ENCODE measurements at places on chromosomes 1 and 21.

DNA sequence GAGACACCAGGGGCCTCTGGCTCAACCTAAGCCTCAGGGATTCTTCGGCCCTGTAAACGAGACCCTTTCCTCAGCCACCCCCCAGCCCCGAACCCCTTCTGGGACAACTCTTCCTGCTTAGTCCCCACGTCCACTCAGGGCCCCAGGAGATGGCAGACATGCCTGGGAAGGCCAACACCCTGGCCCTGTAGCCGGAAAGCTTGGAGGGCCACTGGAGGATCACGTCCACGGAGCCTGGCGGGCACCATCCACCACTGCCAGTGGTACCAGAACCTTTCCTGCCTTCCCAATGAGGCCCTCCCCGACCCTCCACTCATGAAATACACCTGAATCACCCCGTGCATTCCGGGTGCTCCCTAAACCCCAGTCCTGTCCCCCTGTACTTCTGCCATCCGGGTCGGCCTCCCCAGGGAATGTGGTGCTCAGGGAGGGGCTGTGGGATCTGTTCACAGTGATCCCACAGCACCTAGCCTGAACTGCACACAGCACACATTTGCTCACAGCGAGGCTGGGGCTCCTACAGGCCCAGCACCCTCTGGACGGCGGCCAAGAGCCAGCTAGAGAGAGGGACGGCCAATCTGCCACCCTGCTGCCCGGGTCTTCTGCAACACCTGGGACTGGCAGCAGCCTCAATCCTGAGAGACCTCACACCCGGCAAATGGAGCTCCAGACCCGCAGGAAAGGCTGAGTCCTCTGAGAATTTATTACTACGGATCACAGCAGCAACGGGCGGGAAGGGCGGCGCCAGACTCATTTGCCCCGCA lies 1.8 kb downstream of the AURKAIP1 start:
- DNase-seq = no peak

GRCh38 chr1:41532206-41532975 lies 47.9 kb upstream of the EDN2 start:
- DNase-seq = no peak

- no peak for DNase-seq
These were observed 238.5 kb upstream of the RAB4A start for GRCh38 chr1:229032375-229032774.

GRCh38 chr21:33007747-33008146 lies 18.0 kb upstream of the OLIG2 start:
- peak; percentile 24 for DNase-seq

DNA sequence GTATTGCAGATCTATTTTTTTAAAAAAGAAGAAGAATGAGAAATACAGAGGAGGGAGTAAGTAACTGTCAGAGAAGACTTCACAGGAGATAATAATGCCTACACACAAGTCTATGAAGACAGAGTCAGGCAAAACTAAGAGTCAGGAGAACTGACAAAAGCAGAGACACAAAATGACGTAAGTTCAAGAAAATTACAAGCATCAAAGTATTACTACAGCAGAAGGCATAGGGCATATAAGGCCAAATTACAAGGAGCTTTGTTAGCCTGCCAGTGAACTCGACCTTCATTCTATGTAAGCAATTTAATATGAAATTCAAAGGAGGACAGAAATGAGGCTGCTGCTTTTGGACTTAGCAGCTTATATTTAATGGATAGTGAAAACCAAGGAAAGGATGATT lies 23.7 kb downstream of the FAF1 start:
- DNase-seq = no peak

GRCh38 chr1:172845371-172845770 lies 186.5 kb downstream of the FASLG start:
- peak; percentile 22 for DNase-seq

GRCh38 chr1:80248886-80249285 lies 1242.4 kb upstream of the ADGRL4 start:
- DNase-seq = no peak

DNA sequence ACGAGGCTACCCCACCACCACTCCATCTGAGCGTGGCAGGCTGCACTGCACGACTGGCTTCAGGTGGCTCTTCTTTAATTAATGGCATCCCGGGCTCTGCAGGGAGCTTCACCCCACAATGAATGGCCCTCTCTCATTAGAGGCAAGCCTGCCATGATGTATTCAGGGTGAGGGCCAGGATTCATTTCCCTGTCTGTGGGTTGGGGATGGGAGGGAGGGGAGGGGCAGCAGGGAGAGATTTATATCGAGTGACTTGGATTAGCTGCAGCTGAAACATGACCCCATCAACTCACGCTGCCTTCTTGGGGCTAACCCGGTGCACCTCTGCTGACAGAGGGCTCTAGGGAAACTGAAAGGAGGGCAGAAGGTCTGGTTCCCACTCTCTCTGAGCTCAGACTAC lies 54.2 kb downstream of the ERI3 start:
- DNase-seq = no peak
